ENCODE measurements at places on chromosomes 12 and 14.

- DNase-seq, result no peak
Measured at GRCh38 chr14:36408388-36408787, 88.0 kb upstream of the MBIP start.

DNA sequence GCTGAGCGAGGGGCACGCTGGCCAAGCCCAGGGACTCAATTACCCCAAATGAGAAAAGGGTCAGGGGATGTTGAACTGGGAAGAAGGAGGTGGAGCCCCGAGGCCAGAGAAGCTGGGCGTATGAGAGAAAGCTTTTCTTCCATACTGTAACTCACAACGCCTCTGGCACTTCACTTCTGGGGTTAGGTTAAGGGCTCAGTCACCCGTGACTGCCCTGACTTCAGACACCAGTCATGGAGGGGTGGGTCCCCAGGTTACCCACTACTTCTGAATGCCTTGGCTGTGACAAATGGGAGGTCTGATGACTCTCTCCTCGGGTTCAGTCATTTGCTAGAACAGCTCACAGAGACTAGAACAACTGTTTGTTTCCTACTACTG is 5.5 kb upstream of the GPR132 start:
- no peak for DNase-seq

DNA sequence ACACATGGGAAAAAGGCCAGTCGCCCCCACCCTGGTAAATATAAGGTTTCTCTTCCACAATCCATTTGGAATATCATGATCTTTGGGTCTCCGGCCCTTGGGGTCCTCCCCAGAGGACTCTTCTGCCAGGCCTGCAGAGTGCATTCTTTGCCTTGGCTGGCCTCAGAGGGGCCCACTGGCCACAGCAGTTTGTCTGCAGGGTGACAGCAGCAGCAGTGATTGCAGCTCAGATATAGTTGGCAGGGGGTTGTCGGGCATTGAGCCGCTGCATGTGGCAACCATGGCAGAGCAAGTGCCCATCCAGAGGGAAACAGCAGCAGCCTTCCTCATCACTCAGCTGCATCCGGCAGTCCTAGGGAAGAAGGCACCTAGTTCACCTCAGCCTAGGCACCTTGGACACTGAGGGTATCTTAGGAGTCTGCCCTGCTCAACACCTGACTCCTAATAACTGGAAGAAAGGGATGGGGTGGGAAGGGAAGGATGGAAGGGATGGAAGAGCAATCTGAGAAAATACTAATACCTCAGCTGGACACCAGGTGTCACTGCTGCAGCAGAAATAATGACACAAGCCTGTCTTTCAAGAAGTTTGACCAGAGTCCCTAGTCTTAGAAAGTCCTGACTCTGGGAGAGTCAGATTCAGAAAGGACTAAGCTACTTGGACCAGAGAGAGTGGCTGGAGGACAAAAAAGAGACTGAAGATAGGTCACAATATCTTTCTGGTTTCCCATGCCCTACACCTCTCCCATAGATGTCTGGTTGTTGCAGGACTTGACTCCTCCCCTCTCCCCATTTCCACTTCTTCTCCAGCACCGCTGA is 8.9 kb downstream of the AJUBA start:
- no peak for DNase-seq

- no peak for DNase-seq
Measured at GRCh38 chr12:121802485-121802842, 1.3 kb upstream of the SETD1B start.

- DNase-seq, result no peak
Measured at GRCh38 chr12:131616043-131616700, 94.7 kb upstream of the SFSWAP start.

Measured in left ventricle myocardium inferior (tissue), 1 donor.